ENCODE measurements at places on chromosomes 16 and 17. TPM values are rescaled to one million over a fixed set of nuclear protein-coding genes. Genes with fewer than 3 reads are reported as not detected.

DNA sequence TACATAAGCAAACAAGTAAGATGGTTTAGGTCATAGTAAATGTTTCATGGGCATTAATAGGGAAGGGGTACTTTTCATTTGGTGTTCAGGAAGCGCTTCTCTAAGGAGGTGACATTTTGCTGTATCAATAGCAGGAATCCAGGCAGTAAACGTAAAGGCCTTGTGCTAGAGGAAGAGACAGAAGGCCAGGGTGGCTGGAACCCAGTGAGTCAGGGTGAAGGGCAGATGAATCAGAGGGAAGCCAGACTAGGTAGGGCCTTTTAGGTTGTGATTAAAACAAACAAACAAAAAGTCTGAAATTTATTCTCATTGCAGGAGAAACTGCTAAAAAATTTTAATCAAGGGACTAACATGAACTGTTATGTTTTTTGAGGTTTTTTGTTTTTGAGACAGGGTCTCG is 6.5 kb downstream of the BMERB1 start:
- H3K36me3 ChIP-seq, result no peaks in the 10 kb centered on the region
- peak overlapping the region; percentile 43 for H3K27ac ChIP-seq
- no peak overlapping the region for H3K4me3 ChIP-seq

PER1 gene
- 138 TPM for total RNA-seq

- H3K4me1 ChIP-seq, result no peaks in the 10 kb centered on the region
- no peaks in the 10 kb centered on the region for H3K27me3 ChIP-seq
- H3K36me3 ChIP-seq, result no peaks in the 10 kb centered on the region
- no peak overlapping the region for H3K4me3 ChIP-seq
- DNase-seq, result no peak
- no peak overlapping the region for H3K27ac ChIP-seq
These were observed 9.2 kb downstream of the FSCN2 start for GRCh38 chr17:81537343-81537855.

- DNase-seq, result no peak
- H3K36me3 ChIP-seq, result no peaks in the 10 kb centered on the region
- no peak overlapping the region for H3K4me3 ChIP-seq
- peaks cover 12% of the 10 kb centered on the region for H3K4me1 ChIP-seq
- H3K27me3 ChIP-seq, result no peaks in the 10 kb centered on the region
These were observed 630 bp upstream of the HOXB2 start for GRCh38 chr17:48545539-48545938.

DNA sequence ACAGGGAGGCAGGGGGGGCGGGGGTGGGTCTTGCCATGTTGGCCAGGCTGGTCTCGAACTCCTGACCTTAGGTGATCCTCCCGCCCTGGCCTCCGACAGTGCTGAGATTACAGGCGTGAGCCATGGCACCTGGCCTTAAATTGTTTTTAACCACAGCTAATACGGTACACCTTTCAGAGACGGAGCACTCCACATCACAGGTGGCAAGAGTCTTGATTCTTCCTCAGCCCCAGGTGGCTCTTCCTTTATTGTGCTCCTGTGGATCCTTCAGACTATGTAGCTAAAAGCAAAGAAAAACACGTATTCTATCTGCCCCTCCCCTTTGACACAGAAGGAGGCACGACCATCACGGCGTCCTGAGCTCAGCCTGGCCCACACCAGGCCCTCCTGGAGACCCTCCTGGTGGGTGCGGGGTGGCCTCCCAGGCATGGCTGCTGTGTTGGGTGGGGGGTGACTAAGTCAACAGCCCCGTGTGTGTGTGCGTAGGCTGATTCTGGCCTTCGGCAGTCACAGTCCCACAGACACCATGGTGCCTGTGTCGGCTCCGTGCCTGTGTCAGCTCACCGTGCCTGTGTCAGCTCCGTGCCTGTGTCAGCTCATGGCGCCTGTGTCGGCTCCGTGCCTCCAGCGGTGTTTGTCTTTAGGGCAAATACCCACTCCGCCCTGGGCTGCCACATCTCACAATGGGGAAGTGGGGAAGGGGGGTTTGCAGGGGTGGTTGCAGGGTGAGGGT is 10.8 kb upstream of the SECTM1 start:
- H3K27ac ChIP-seq, result no peak overlapping the region
- no peak overlapping the region for H3K4me3 ChIP-seq
- no peaks in the 10 kb centered on the region for H3K4me1 ChIP-seq
- DNase-seq, result no peak

HERPUD1 gene
- 51.5 TPM for total RNA-seq

DNA sequence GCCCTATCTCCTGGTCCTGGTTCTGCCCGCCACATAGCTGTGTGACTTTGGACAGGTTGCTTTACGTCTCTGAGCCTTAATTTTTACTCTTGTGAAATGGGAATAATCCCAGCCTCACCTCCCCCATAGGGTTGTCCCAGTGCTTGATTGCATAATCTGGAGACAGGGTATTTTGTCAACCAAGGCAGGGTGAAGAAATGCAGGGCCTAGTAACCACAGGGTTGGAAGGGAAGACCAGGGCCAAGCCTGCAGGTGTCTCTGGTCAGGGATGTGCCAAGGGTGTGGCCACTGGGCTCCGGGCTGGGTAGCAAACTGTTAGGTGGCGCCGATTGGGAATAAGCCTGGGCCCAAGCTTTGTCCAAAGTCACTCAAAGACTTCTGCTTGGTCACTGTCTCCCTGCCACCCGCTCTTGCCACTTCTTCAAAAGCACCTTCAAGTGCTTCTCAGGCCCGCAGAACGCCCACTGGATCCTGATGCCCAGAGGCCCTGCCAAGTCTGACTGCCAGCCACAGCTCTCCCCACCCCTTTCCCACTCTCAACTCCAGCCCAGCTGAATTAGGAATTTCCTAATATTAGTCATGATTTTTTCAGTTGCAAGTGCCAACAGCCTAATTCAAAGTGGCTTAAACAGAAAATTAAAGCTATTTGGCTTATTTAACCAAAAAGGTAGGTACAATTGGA is 20.6 kb upstream of the COL1A1 start:
- H3K4me1 ChIP-seq, result peaks cover 17% of the 10 kb centered on the region
- no peaks in the 10 kb centered on the region for H3K36me3 ChIP-seq
- peak overlapping the region; percentile 80 for H3K27ac ChIP-seq

TMEM95 gene
- not detected for total RNA-seq

DNA sequence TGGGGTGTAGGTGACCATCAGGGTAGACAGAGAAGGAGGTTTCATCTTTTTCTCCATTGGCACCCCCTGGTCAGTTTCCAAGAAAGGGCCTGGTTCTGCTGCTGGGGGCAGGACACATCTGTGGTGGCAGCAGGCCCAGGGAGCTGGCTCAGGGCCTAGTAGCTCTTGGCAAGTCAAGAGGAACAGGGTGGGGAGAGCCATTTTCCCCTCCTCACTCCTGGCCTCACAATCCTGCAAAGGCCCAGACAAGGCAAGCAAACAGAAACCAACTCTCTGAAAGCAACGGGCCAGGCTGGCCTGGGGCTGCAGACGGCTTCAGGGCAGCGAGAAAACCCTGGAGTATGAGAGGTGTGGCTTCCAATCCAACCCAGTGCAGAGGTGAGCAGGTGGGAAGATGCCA is 192.9 kb upstream of the DYNLRB2 start:
- H3K4me3 ChIP-seq, result no peak overlapping the region
- no peaks in the 10 kb centered on the region for H3K36me3 ChIP-seq
- no peaks in the 10 kb centered on the region for H3K27me3 ChIP-seq
- H3K4me1 ChIP-seq, result no peaks in the 10 kb centered on the region
- DNase-seq, result peak; percentile 22

YWHAE gene
- 550 TPM for total RNA-seq

VTN gene
- total RNA-seq, result 2.1 TPM

PRSS8 gene
- total RNA-seq, result not detected

DNA sequence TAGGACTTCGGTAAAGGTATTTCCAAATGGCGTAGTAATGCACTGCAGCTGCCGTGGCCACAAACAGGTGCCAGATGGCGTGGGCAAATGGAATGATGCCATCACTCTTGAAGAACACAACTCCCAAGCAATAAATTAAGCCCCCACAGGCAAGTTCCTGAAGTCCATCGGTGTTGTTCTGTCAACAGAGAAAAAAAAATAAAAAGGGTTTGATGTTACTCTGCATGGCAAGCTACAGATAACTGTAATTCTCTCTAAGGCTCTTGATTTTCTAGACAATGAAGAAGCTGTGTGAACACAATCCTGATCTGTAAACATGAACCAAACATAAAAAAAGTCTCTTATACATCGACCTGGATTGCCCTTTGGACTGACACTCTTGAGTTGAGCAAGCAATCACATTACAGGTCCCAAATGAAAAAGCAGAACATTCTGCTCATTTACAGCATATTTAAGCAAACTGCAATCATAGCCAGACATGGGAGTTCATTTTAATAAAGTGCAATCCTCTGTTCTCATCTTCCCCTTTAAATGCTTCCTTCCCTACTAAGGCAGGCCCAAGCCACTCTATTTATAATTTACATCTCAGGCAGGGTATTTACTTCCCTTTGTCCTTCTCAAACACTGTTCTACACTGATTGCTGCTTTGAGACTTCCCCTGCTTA is 27.1 kb downstream of the MMD start:
- no peak overlapping the region for H3K4me3 ChIP-seq
- peaks cover 3% of the 10 kb centered on the region for H3K4me1 ChIP-seq
- H3K36me3 ChIP-seq, result no peaks in the 10 kb centered on the region
- H3K27ac ChIP-seq, result peak overlapping the region; percentile 12
- H3K27me3 ChIP-seq, result no peaks in the 10 kb centered on the region

HBM gene
- not detected for total RNA-seq

DNA sequence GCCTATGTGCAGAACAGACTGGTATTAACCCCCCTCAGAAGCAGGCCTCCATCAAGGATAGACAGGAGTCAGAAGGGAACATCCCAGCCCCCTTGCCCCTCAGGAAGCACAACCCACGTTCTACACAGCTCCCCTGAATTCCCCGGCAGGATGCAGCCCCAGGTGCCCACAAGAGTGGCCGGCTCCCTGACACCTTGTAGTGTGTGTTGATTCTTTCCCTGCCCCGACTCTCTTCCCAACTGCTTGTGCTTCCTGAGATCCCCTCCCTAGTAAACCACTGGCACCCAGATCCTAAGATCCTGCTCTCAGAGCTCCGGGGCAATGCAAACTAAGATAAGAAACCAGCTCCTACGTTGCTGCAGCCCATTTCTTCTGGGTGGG is 34.8 kb upstream of the LITAF start:
- peak overlapping the region; percentile 56 for H3K27ac ChIP-seq
- H3K27me3 ChIP-seq, result no peaks in the 10 kb centered on the region
- DNase-seq, result no peak
- H3K4me3 ChIP-seq, result no peak overlapping the region
- no peaks in the 10 kb centered on the region for H3K36me3 ChIP-seq

SSTR5 gene
- not detected for total RNA-seq

DNA sequence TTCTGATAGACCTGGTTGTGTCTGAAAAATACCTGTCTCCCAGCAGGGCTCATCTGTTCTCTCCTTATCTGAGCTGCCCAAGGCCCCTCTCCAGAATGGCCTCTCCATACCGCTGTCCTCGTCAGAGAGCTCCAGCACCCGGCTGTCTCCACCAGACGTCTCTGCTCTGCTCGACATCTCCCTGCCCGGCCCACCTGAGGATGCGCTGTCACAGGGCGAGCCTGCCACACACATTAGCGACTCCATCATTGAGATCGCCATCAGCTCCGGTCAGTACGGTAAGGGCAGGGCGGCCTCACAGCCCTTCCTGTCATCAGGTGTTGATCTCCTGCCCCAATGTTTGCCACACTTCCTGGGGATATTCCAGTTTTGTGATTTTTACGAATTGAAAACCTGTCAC is 10.2 kb upstream of the JPT2 start:
- H3K4me1 ChIP-seq, result no peaks in the 10 kb centered on the region
- H3K36me3 ChIP-seq, result no peaks in the 10 kb centered on the region
- H3K4me3 ChIP-seq, result no peak overlapping the region
- no peak overlapping the region for H3K27ac ChIP-seq
- DNase-seq, result no peak

DNA sequence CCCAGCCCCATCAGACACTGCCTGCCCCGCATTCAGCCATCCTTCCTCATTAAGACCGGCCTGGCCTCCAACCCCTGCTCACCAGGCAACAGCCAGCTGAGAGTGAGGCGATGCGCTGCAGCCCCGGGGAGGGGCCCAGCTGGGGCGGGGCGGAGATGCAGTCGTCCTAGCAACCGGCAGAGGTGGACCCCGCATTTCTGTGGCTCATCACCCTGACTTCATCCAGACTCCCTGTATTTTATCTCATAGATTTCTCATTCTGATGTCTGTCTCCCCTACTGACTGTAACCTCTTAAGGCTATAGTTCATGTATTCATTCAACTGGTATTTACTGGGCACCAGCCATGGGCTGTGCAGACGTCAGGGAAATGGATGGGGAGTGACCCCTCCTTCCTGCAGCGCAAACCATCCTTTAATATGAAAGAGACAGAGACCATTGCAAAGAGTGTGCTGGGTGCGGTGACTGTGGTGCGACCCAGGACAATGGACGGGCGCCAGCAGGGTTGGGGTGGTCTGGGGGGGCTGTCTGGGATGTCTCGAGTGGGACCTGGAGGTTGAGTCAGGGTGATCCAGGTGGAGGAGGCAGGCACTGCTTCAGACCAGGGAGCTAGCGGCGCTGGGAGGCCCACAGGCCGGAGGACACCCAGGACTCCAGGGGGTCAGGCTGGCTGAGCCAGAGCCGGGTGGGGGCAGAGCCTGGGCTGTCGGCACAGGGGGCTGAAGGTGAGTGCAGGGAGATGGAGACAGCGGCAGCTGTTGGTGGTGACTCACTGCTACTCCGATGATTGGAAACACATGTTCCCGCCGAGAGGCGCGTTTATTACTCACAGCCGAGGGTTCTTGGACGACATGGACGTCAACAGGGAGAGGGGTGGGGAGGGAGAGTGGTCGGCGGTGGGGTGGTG is 10.5 kb upstream of the TIMP2 start:
- H3K4me1 ChIP-seq, result peaks cover 19% of the 10 kb centered on the region
- peak; percentile 95 for DNase-seq
- H3K27me3 ChIP-seq, result no peaks in the 10 kb centered on the region
- no peaks in the 10 kb centered on the region for H3K36me3 ChIP-seq

Measured in uterus (tissue), 4 donors.